NCI-H69 (cell line): ENCODE measurements at places on chromosomes 5 and 9.

DNA sequence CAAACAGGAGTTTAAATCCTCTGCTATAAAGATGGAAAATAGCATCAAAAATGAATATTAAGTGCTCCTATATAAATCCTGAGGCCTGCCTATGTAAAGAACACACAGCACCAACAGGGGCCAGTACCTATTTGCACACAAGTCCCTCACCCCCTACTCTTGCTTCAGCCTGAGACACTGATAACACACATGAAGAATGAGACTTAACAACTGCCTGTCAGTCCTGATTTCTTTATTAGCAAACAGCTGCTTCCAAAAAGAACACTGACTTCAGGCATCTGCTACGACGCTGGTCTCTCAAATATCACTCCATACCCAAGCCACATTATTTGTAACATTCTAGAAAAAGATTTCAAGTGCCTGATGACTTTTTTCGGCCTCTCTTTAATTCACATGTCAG lies 55.5 kb downstream of the MYO10 start:
- DNase-seq: no peak

- no peak for DNase-seq
Measured at GRCh38 chr5:3377831-3378230, 217.8 kb upstream of the IRX1 start.

GRCh38 chr5:58094031-58094430 lies 365.9 kb downstream of the PLK2 start:
- DNase-seq: no peak

GRCh38 chr5:77483682-77484081 lies 8.4 kb downstream of the WDR41 start:
- DNase-seq: no peak
